ENCODE measurements at places on chromosomes 3 and 15.

GRCh38 chr3:177781686-177782161 is 584.4 kb upstream of the TBL1XR1 start:
- DNase-seq = no peak

- DNase-seq = no peak
These were observed 3.6 kb downstream of the TAGLN3 start for GRCh38 chr3:112002096-112002971.

DNA sequence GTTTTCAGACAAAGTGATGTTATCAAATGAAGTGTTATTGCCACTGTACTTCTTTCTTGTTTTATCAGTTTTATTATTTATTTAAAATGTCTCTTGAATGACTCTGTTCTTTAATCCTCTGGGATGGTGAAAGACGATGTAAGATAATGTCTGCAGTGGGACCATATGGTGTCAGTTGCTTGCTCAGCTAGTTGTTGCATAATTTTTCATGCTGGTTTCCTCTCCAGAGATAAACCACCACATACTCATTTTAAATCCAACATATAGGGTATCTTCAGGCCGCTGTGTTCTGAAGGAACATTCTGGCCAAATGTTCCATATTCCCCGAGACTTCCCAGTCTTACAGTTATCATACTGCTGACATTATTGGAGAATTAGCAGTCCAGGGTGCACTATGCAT is 75.9 kb downstream of the GABRG3 start:
- DNase-seq = no peak

- no peak for DNase-seq
These were observed 388 bp downstream of the DAPK2 start for GRCh38 chr15:64045774-64046420.

DNA sequence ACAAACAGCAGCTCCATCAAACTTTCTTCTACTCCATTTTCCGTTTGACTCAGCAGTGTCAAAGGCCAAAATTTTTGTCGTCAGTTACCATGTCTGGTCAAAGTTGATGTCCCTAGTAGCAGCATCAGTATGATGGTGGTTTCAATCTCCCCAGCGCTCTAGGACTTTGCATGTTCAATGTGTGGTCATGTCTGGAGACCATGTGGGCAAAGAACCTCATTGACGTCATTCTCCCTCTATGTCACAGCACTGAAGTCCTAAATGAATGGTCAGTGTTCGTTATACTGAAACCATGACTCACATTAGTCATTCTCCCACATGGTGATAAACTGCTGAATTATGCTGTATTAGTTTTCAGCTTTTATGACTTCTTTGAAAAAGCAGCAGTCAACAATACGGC is 23.2 kb downstream of the SHC4 start:
- DNase-seq = no peak

DNA sequence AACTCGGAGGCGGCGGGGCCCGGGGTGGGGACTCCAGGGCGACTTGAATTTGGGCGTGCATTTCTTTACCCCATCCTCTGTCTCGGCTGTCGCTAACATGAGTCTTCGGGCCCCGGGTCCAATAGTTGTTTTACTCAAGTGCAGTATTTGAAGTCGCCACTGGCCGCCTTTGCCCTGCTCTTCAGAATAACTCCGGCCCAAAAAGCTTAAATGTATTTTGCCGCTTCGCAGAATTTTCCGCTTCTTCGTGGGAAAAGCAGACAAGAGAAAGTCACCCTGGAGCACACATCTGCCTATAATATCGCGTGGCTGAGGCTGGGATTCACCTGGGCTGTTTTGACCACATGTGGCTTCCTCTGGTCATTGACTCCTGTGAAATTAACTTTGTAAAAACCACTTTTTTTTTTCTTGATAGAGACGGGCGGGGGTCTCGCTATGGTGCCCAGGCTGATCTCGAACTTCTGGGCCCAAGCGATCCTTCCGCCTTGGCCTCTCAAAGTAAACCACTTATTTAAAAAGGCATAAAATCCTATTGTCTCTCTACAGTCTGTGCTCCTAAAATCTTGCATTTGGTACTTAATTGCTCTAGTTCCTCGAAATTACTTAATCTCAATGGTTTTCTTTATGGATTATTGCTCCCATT is 676 bp downstream of the CNOT10 start:
- peak; percentile 48 for DNase-seq

- peak; percentile 43 for DNase-seq
These were observed 61.0 kb downstream of the IQSEC1 start for GRCh38 chr3:13012221-13012691.

- DNase-seq = peak; percentile 98
These were observed 121.9 kb upstream of the ARHGEF3 start for GRCh38 chr3:56923526-56924224.

DNA sequence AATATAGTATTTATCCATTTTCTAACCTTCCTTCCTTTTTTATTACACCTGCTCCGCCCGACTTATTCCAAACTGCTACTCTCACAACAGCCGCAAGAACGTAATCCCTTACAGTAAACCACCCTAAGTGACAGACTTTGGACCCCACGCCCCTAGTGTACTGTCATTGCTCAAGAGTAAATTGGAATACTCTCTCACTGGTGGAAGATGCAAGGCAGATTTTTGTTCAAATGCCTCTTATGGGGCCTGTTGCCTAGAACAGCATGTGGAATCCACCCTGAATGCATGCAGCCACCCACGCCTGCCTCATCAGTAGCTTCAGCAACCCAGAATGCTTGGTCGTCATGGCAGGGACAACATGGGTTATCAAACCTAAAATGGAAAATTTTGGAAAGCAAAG is 226.2 kb upstream of the ST8SIA2 start:
- no peak for DNase-seq

DNA sequence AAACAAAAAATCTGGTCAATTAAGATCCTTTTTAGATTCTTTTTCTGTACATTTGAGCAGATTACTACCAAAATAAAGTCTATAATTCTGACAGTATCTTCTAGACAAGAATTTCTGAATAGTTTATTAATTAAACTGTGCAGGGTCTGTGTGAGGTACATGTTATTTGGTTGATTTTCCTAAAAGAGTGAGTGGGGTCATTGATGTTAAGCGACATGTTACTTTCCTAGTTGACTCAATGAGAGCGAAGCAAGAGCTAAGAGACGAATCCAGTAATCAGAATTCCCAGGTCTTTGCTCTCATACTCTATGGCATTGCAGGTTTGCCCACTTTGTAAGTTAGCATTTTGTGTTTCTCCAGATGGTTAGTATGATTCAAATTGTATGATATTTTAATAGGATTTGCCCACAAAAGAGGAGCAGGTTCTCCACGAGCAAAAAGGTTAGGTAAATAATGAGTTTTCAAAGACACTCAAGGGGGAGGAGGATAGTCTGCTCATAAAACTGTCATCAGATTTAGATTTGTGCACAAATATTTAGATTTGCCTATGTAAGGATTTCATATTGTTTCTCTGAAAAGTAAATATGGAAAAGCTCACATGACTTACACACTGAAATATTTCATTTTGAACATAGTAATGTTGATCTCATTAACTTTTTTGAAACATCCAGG is 217.2 kb upstream of the CGNL1 start:
- peak; percentile 57 for DNase-seq

DNA sequence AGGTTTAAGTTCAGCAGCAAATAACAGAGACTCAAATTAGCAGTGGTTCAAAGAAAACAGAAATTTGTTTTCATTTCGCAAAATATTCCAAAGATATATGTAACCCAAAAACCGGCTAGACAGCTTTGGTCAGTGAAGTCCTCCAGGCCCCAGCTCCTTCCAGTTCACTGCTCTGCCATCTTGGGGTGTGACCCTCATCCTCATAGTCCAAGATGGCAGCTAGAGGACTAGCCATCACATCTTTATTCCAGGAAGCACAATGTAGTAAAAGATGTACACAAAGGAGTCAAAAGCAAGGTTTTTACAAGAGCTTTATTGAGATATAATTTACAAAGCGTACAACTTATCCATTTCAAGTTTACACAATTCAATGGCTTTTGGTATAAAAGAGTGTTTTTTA is 107.1 kb downstream of the LIPC start:
- DNase-seq = no peak

DNA sequence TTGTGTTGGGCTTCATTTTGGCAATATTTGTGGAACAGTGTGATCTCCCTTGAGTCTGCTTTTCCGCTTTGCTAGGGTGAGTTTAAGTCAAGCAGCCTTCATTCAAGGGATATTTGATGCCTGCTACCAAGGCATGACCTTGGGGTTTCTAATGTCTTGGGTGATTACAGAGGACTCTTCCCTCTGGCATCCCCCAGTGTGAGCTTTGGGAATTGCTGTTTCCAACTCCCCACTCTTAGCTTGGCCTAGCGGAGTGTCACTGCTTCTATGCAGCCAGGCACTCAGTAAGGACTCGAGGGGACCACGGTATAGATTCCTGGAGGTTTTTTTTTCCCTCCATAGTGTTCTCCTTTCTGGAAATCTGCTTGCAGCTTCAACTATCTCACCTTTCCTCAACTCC is 21.1 kb downstream of the GCNT3 start:
- DNase-seq = no peak

GRCh38 chr3:105958237-105959000 is 89.6 kb upstream of the CBLB start:
- no peak for DNase-seq

DNA sequence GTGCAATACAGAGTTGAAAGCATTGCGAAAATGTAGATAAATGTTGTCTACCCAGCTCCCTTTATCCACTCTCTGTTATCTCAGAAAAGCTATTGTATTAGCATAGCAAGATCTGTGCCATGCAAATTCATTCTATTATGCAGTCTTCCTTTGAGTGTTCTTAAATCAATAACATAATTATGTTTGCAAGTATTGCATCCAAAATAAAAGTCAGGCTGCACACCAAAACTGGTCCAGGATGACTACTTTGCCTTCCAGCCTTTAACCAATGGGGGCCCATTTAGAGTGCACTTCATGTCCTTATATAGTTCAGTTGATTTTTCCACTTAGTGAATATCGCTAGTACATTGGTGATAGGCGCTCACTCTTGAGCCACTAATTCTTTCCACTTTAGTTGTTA is 107.4 kb upstream of the MLF1 start:
- DNase-seq = no peak

GRCh38 chr15:55218056-55218455 is 21.3 kb upstream of the RSL24D1 start:
- DNase-seq = no peak

DNA sequence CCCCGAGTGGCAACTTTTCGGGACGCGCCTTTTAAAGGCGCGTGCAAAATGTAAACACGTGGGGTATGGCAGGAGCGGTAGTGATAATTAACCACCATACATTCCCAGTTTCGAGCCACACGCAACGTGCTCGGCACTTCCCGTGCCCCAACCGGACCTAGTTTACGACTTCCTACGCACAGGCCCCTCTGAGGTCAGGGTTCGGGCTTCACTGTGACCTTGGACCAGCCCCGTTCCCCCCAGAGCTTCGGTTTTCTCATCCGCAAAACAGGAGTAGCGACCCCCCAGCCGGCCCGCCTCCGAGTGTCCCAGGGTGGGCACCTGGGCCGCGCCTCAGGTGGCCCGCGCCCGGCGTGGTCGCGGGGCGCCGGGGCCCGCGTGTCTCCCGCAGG is 451 bp downstream of the CHCHD4 start:
- DNase-seq = peak; percentile 41

GRCh38 chr3:54621184-54621583 is 306.7 kb downstream of the LRTM1 start:
- no peak for DNase-seq

DNA sequence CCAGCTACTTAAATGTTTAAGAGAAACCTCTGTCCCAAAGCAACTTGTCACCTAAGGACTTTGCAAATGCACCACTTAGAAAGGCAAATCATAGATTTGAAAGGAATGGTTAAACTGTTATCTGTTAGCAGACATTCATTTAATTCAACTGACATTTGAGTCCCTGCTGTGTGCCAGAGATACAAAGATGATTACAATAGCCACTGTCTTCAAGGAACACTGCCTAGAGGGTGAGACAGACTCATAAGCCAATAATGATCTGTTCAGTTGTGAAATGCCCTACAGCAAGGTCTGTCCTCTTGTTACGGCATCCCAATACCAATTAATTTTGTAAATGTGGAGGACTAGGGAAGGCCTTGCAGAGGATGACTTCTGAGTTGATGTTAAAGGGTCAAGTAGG is 113.1 kb downstream of the ATG7 start:
- DNase-seq = no peak

Data from lung microvascular endothelial cell (primary cell).